RKO (cell line): ENCODE measurements at places on chromosomes 12 and 14.

- DNase-seq, result no peak
Measured at GRCh38 chr12:26090836-26091510, 33.9 kb downstream of the BHLHE41 start.

- no peak for DNase-seq
Measured at GRCh38 chr14:102909911-102910310, 12.6 kb upstream of the AMN start.

- DNase-seq, result no peak
Measured at GRCh38 chr14:82182646-82183045, 649.0 kb upstream of the SEL1L start.

DNA sequence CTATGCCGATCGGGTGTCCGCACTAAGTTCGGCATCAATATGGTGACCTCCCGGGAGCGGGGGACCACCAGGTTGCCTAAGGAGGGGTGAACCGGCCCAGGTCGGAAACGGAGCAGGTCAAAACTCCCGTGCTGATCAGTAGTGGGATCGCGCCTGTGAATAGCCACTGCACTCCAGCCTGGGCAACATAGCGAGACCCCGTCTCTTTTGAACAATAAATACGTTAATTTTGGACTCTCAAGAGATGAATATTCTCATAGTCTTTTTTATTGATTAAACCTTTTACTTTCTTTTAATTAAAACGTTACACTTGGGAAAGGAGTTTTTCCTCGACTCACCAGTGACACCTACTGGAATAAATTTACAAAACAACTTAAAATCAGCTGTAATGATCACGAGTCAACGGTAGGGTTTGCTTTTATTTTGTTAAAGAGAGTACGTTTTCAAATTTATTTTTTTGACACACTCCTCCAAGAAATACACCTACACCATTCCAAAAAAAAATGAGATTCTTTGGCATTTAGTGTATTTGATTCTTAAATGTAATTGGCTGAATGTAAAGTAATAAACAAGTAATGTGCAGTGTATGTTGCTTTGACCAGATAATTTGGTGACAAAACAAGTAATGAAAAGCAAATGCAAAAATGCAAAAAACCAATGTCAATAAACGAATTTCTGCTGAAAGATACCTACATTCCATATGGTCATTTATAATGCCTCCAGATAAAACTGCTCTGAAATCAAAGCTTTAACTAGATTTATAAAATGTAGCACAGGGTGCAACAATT lies 687 bp upstream of the RPS29 start:
- DNase-seq, result peak; percentile 86
